ENCODE measurements at places on chromosomes 5 and 9. TPM values are rescaled to one million over a fixed set of nuclear protein-coding genes. Genes with fewer than 3 reads are reported as not detected.

The C5orf52 gene
- not detected for total RNA-seq

The TAF11L10 gene
- not detected for total RNA-seq

The NUTM2G gene
- total RNA-seq: not detected

The TMEM141 gene
- total RNA-seq: 53.5 TPM

The DMRT2 gene
- total RNA-seq: not detected

The CARTPT gene
- not detected for total RNA-seq

The IFNA21 gene
- total RNA-seq: not detected

The PCDHGA12 gene
- 0.21 TPM for total RNA-seq
